ENCODE measurements at places on chromosomes 3 and 15.

DNA sequence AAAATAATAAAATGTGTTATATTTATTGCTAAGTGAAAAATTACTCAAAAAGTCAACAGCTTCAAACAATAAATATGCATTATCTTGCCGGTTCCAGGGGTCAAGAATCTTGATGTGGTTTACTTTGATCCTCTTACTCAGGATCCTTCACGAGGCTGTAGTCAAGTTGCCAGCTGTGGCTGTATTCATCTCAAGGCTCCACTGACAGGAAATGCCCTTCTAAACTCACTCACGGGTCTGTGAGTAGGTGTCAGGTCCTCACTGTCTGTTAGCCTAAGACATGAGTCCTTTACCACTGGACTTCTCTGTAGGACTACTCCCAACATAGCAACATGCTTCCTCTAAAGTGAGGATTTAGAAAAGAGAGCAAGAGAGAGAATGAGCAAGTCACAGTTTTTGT is 983.0 kb downstream of the SI start:
- DNase-seq: no peak

DNA sequence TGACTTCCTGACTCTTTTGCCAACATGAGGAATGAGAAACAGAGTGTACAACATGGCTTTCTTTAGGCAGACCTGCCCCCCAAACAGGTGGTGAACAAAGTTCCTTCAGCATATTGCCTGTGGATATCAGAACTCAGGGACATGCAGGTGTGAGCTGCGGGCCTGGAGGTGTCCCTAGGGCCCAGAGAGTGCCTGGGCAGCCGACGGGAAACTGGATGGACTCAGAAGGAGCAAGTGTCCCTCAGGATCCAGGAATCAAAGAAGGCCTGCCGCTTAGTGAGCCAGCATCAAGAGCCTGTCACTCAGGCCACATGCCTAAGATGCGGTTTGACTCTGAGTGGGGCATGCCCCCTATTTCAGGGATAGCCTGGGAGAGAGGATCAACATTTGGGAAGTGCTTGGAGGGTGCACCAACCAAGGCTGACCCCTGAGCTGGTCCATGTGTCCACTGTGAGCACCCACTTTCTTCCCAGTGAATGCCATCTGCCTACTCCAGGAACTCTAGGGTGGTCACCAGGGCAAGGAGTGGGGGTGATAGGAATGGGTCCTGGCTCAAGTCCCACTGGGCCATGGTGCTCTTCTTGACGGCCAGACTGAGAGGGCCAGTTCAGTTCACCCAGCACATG is 16.1 kb upstream of the POLR2M start:
- DNase-seq: no peak

GRCh38 chr15:68666812-68667450 is 88.1 kb downstream of the CORO2B start:
- DNase-seq: no peak

DNA sequence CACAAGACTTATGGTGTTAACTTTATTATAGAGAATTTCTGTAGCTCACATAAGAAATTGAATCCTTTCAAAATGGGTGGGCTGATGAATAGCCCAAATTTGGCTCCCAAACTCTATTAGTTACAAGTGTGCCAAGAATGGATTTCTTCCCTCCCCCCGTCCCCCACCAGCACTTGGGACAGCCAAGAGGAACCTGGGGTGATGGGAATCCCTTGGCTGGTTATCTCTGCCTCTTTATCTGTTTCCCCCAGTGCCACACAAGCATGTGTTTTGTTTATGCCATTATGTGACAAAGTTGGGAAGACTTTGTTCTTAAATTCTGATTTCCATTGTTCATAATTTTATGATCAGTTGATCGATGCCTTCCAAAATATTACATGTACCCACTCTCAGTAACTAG is 28.3 kb downstream of the CMSS1 start:
- DNase-seq: no peak

DNA sequence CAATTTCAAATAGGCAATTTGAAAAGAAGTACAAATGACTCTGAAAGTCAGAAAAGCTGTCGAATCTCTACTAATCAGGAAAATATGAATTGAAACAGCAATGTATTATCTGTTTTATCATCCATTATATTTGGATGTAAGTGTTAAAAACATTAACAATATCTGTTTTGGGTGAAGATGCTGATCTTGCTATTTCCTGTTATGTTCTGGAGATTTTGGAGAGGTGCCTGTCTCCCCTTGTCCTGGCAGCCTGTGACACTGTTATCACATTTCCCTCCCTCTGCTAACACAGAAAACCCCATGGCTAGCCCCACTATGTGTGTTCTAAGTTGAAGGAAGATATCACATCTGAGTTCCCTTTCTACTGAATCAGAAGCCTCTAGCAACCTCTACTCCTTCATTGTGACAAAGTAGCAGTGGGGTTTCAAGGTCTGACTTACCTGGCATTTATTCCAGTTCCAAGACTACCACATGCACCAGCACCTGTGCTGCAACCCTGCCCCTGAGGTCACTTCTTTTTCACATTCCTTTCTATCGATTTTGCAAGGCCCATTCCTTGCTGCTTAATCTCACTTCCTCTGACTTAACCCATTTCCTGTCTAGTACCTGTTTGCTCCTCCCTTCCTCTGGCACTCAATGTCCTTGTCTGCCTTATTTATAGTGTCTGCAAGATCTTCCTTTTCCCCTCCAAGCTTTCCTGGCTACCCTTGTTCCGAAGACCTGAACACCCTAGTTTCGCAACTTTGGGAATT is 95.5 kb upstream of the COL8A1 start:
- no peak for DNase-seq

DNA sequence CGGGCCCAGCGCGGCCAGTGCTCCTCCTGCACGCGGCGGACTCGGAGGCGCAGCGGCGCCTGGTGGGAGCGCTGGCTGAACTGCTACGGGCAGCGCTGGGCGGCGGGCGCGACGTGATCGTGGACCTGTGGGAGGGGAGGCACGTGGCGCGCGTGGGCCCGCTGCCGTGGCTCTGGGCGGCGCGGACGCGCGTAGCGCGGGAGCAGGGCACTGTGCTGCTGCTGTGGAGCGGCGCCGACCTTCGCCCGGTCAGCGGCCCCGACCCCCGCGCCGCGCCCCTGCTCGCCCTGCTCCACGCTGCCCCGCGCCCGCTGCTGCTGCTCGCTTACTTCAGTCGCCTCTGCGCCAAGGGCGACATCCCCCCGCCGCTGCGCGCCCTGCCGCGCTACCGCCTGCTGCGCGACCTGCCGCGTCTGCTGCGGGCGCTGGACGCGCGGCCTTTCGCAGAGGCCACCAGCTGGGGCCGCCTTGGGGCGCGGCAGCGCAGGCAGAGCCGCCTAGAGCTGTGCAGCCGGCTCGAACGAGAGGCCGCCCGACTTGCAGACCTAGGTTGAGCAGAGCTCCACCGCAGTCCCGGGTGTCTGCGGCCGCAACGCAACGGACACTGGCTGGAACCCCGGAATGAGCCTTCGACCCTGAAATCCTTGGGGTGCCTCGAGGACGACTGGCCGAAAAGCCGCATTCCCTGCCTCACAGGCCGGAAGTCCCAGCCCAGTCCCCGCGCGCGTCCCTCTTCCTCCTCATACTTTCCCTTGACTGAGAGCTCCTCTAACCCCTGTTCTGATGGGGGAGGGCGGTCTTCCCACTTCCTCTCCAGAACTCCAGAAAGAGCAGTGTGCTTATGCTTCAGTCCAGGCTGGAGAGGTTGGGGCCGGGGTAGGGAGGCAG is 1.4 kb upstream of the IL17RC start:
- peak; percentile 39 for DNase-seq
